ENCODE measurements at places on chromosomes 2 and 18.

- DNase-seq = no peak
These were observed 27.6 kb upstream of the UGP2 start for GRCh38 chr2:63814114-63814513.

GRCh38 chr2:231299267-231299666, 96.2 kb upstream of the B3GNT7 start:
- no peak for DNase-seq

GRCh38 chr2:257429-257828, 6.4 kb downstream of the SH3YL1 start:
- no peak for DNase-seq

DNA sequence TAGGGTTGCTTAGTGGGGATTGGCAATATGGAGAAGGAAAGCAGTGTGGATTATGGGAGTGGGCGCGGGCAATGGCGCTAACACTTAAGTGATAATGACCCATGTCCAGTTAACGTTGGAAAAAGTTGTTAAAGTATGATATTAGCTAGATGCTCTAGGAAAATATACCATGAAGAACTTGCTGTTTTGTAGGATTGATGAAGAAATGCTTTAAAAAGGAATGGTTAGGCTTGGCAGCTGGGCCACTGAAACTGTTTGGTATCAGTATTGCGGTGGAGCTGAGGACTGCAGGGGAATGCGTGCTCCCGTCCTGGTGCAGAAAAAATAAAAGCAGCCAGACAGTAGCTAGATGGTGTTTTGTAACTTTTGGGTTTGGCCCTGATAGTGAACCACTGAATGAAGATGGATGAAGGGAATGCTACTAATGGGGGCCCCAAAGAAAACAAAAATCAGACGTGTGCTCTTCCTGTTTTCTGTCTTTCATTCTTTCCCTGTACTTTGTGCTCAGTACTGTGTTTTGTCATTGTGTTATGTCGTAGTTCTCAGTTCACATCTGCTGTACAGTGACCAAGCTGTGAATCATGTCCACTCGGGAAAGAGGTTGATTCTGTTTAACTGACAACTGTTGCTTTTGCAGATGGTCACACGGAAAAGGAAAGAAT, 999 bp downstream of the INSIG2 start:
- no peak for DNase-seq

- DNase-seq = no peak
These were observed 105.2 kb upstream of the OTOS start for GRCh38 chr2:240245706-240246105.
